ENCODE measurements at places on chromosomes 12 and 14. TPM values are rescaled to one million over a fixed set of nuclear protein-coding genes. Genes with fewer than 3 reads are reported as not detected.
A peak's percentile ranks its signal among the peaks of the same experiment; 100 is the strongest.

DNA sequence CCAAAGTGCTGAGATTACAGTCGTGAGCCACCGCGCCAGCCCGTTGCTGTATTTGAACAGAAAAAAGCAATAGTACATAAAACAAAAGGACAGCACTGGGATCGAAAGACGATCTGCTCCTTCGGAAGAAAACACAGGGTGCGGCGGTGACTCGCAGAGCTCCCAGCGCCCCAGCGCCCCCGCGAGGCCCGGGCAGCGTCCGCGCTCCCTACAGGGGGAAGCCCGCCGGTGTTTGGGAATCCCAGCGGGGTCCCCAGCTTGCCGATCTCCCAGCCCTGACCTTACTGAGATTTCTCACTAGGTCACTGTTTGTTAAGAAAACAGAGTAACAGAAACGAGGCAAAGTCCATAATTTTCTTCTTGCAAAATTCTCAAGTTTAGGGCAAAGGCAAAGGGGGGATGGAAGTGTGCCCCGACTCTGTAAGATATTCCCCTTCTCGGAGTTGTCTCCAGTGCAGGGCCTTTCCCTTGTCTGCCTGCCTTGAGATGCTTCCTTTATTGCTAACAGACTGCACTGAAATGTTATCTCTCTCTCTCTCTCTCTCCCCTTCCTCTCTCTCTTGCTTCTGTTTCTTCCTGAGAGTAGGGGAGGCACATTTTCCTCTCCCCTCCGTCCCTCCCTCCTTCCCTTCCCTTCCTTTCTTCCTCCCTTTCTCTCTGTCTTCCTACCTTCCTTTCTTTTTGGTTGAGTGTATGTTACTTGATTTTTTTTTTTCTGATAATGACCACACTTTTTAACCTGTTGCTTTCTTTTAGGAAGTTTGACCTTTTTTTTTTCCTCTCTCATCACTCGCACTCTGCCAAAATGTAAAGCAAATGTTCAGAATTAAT is 91.9 kb downstream of the TMEM30B start:
- peak; percentile 77 for DNase-seq

ZDHHC22 gene
- not detected for total RNA-seq

MMP19 gene
- total RNA-seq: 2.9 TPM

DNA sequence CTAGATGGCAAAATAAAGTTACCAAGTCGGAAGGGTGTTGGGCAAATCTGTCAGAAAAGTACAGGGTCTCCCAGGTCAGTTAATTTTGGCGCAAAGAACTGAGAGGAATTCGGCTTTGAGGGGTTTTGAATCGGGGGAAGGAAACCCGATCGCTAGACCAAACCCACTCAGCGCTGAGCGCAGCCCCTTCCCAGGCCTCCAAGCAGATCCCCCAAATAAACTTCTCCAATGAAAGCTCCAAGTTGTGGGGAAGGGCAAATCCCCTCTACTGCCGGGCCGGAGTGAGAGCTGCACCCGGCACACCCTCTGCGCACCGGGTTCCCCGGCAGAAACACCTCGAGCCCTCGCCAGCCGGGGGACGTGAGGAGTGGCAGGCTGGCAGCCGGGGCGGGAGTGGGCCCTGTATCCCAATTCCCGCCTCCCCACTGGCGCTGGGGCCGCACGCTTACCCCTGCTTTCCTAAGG is 441 bp downstream of the E2F7 start:
- DNase-seq: no peak

DNA sequence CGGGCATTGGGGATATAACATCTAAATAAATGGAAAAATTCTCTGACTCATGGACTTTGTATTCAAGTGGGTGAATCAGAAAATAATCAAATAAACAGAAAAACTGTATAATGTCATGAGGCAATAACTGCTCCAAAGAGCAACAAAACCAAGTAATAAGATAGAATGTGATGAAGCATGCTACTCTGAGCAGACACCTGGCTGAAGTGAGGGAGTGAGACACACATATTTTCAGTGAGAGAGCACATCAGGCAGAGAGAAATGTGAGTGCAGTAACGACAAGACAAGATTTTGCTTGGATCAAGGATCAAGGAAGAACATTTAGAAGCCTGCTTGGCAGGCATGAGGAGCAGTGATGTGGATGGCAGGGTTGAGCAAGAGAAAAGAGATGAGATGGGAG is 75.8 kb upstream of the CCDC91 start:
- no peak for DNase-seq

GRCh38 chr12:104779134-104779533 is 179.0 kb downstream of the SLC41A2 start:
- DNase-seq: no peak

PZP gene
- 0.30 TPM for total RNA-seq

- peak; percentile 78 for DNase-seq
Measured at GRCh38 chr12:65602610-65603295, 221.5 kb upstream of the HMGA2 start.

RHOJ gene
- 18.3 TPM for total RNA-seq

DNA sequence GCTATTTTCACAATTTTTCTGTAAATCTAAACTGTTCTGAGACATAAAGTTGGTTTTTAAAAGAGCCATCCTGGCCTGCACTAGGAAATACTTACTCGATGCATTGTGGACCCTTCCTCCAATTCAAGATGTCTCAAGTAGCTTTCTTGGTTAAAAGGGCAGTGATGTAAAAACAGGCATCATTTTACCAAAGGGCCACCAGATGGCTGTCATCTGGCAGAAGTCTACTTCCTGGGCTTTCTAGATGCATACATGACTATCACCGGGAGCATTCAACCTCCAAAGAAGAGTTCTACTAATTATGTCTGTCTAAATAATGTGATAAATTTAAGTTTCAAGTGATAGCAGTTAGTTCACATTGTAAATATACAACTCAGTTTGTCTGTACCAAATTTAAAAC is 96.8 kb upstream of the FRMD6 start:
- DNase-seq: no peak

CELA1 gene
- not detected for total RNA-seq

SLCO1C1 gene
- 1.2 TPM for total RNA-seq

GRCh38 chr12:107368586-107368985 is 275.2 kb upstream of the CRY1 start:
- no peak for DNase-seq

DNA sequence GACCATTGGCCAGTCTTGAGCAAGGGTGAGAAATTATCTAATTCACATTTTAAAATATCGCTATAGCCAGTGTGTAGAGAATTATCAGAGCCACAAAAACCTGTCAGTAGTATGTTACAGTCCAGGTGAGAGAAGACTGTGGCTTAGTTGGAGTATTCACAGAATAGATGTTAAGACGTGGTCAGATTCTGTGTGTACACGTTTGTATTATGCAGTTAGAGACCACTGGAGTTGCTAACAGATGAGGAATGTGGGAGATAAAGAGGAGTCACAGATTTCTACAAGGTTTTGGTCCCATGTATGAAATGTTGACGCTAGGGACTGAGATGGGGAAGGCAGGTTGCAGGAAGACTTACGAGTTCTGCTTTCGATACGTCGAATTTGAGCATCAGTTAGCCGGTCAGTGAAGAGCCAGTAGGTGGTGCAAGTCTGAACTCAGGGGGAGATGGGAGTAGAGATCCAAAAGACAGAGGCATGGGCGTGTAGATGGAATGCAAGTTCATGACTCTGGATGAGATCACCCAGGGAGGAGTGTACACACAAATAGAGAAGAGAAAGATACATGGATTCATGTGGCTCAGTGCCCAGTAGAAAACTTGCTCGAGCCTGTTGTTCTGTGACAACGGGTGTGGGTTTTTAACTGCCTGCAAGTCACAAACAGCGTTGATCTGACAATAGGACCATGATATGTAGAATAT is 114.8 kb upstream of the FLRT2 start:
- DNase-seq: no peak

AKAP5 gene
- total RNA-seq: 0.16 TPM

GRCh38 chr14:105261781-105262180 is 13.4 kb downstream of the BTBD6 start:
- no peak for DNase-seq

DNA sequence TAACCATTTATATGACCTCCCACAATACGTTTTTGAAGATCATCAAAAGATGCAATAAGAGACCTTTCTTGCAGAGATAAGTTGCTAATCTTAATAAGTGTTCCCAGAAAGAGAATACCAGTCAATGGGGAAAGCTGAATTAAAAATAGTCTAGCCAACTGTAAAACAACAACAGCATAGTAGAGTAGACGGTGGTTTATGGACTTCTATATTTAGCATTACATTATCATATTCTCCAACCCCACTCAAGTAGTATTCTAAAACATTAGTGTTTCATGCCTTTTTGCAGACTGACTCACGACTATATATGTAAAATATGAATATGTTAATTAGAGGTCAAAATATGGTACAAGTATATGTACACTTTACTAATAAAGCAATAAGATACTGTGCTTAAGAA is 218.9 kb downstream of the MED13L start:
- no peak for DNase-seq

DNA sequence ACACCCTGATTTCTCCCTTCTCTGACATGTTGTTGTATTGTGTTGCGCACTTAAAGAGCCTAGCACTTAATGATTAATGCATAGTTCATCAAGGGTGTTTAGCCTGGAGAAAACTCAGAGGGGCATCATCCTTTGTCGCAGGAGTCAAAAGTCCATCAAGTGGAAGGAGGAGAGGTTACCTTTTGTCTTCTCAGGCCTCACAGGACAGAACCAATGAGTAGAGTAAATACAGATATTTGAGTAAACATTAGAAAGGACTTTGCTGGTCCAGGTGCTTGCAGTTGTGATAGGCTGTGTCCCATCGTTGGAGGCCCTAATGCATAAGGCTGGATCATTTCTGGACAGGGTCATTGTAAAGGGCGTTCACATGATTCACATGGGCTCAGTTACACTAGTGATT is 430.9 kb downstream of the PCNX1 start:
- no peak for DNase-seq

GRCh38 chr12:84805474-84805858 is 107.1 kb downstream of the SLC6A15 start:
- DNase-seq: no peak

DNA sequence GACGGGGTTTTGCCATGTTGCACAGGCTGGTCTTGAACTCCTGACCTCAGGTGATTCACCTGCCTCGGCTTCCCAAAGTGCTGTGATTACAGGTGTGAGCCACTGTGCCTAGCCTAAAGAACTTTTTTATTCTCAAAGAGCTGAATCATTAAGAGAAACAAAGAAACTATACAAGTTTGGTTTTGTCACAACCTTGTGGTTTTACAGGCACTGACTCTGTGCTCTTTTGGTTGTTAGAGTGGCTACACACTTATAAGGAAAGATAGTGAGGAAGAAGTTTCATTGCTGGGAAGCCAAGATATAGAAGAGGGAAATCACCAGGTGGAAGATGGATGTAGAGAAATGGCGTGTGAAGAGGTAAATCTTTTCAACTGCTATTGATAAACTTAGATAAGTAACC is 10.1 kb upstream of the DNAH10 start:
- DNase-seq: no peak

DNA sequence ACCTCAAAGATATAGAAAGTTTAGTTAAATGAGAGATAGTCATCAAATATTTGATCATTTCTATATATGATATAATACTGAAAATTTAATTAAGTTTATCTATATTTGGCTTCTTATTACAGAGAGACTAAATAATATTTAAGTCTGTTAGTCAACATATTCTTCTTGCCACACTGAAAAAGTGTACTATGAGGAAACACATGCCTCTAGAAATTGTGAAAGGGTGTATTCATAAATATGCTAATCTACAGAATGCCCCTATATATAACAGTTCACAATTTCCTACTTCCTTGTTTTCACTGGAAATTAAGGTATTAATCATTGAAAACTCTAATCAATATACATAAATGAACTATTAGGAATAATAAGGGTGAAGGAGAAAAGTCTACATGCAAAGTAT is 31.4 kb upstream of the ETV6 start:
- no peak for DNase-seq

CCDC198 gene
- not detected for total RNA-seq

HNF1A gene
- not detected for total RNA-seq

GRCh38 chr12:39990122-39991101 is 115.5 kb downstream of the SLC2A13 start:
- DNase-seq: peak; percentile 53

DNA sequence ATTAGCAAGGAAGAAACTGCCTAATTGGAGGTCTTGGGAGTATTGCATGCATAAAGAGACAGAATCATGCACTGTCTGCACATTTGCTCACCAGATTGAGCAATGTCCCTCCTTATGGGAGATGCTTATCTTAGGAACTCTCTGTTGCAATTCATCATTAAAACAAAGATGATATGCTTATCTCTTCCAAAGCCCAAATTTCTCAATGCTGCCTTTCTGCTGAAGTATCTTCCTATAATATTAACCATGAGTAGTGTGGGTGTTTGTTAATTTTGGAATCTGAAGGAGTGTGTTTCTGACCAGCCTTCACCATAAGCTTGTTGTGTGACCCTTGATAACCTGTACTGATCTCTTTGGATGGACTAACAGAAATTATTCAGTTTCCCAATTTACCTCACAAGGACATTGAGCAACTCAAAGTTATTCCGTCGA is 1257.6 kb upstream of the FLRT2 start:
- DNase-seq: no peak

ARHGEF40 gene
- total RNA-seq: 25.5 TPM
